ENCODE measurements at places on chromosomes 3 and 15. TPM values are rescaled to one million over a fixed set of nuclear protein-coding genes. Genes with fewer than 3 reads are reported as not detected.
A peak's percentile ranks its signal among the peaks of the same experiment; 100 is the strongest.

The GP5 gene
- 0.25 TPM for total RNA-seq

The LYZL4 gene
- not detected for total RNA-seq

The UBA3 gene
- 45.7 TPM for total RNA-seq

DNA sequence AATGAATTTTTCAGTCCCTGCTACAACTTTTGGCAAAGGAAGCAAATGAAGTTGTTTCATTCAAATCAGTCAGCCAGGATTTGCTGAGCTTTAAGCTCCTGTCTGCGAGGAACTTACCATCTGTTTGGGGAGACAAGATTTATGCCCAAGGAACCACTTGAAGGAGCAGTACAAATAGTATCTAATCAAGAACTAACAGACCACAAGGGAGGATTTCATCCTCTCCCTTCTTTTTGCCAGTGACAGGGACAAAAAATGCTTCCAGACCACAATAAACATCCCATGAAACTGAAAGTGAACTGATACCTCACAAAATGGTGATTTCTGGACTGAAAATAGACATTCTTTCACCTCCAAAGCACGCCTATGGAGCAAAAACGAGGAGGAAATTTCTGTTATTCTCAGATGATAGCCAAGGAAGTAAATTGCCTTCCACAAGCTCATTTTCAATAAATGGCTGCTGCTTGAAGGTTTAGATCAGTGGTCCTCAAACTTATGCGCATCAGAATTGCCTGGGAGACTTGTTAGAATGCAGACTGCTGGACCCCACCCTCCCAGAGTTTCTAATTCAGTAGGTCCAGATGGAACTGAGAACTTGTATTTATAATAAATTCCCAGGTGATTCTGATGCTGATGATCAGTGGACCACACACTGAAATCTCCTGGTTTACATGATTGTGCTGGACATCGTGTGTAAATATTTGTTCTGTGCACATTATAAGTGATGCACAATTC lies 202.4 kb upstream of the GADL1 start:
- no peak overlapping the region for H3K27ac ChIP-seq
- H3K4me3 ChIP-seq = no peak overlapping the region
- no peak for DNase-seq
- no peaks in the 10 kb centered on the region for H3K27me3 ChIP-seq

- H3K27me3 ChIP-seq = no peaks in the 10 kb centered on the region
- peaks cover 59% of the 10 kb centered on the region for H3K4me1 ChIP-seq
- H3K27ac ChIP-seq = peak overlapping the region; percentile 29
- no peak for DNase-seq
- H3K36me3 ChIP-seq = no peaks in the 10 kb centered on the region
Measured at GRCh38 chr3:123083383-123084124, 16.7 kb downstream of the PDIA5 start.

- no peaks in the 10 kb centered on the region for H3K36me3 ChIP-seq
- H3K4me1 ChIP-seq = no peaks in the 10 kb centered on the region
- H3K4me3 ChIP-seq = no peak overlapping the region
- no peak overlapping the region for H3K27ac ChIP-seq
- no peak for DNase-seq
- H3K27me3 ChIP-seq = no peaks in the 10 kb centered on the region
Measured at GRCh38 chr15:99074446-99074845, 30.4 kb upstream of the SYNM start.

DNA sequence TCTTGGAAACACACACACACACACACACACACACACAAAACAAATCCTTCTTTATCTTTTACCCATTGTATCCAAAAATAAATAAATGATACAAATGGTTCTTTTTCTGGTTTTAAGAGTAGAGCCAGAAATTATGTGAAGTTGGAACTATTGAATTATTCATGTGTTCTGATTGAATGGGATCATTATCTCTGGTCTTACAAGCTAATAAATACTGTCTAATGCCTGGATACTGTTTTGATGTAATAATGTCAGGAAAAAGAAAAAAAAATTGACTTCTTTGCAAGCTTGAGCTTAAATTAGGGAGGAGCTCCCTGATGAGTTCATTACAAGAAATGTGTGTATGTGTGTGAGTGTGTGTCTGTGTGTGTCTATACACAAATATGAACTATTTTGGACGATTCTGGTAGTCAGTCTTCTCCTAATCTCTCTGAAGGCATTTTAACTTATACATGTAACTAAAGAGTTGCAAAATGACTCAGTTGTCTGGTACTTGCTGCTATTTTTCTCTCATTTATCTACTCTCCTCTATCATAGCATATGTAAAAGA lies 507.2 kb upstream of the AGTR1 start:
- H3K4me3 ChIP-seq = no peak overlapping the region
- H3K4me1 ChIP-seq = no peaks in the 10 kb centered on the region
- no peak for DNase-seq
- H3K27ac ChIP-seq = no peak overlapping the region
- no peaks in the 10 kb centered on the region for H3K36me3 ChIP-seq

DNA sequence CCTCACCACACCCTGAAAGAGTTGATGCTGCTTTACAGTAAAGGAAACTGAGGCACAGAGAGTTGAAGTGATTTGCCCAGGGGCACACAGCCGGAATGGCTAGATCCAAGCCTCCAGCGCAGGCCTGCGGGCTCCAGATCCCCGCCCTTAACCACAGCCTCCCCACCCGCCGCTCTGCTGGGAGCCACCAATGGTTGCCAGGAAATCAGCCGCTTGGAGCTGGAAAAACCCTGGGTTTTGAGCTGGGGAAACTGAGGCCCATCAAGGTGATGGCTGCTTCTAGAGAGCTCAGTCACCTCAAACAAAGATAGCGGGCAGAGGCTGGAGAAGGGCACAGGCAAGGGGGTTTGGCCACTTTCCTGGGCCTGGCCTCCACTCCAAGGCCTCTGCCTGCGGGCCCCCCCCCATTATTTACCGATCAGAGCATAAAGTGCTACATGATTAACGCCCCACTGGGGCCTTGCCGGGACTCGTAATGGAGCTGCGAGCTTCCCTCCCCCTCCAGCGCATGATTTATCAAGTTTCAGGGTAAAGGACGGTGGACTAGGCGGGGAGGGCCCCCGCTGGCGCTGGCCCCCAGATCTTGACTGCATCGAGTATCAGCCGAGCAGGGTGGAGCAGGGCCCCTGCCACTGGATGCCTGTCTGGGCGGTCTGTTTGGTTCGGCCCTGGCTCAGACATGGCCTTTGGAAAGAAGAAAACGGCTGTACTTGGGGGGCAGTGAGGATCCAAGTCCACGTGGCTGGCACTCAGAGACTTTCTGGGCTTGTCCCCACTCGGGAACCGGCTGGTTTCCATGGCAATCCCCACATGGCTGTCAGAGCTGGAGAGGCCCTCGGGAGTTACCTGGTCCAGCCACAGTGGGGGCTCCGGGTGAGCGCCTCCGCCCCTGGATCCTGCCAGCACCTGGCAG lies 9.1 kb downstream of the PLXND1 start:
- H3K27me3 ChIP-seq = no peaks in the 10 kb centered on the region
- no peak overlapping the region for H3K27ac ChIP-seq
- peaks cover 7% of the 10 kb centered on the region for H3K4me1 ChIP-seq
- H3K36me3 ChIP-seq = no peaks in the 10 kb centered on the region
- DNase-seq = no peak
- no peak overlapping the region for H3K4me3 ChIP-seq

Data from Caco-2 (cell line).